ENCODE measurements at places on chromosomes 6 and 20.

DNA sequence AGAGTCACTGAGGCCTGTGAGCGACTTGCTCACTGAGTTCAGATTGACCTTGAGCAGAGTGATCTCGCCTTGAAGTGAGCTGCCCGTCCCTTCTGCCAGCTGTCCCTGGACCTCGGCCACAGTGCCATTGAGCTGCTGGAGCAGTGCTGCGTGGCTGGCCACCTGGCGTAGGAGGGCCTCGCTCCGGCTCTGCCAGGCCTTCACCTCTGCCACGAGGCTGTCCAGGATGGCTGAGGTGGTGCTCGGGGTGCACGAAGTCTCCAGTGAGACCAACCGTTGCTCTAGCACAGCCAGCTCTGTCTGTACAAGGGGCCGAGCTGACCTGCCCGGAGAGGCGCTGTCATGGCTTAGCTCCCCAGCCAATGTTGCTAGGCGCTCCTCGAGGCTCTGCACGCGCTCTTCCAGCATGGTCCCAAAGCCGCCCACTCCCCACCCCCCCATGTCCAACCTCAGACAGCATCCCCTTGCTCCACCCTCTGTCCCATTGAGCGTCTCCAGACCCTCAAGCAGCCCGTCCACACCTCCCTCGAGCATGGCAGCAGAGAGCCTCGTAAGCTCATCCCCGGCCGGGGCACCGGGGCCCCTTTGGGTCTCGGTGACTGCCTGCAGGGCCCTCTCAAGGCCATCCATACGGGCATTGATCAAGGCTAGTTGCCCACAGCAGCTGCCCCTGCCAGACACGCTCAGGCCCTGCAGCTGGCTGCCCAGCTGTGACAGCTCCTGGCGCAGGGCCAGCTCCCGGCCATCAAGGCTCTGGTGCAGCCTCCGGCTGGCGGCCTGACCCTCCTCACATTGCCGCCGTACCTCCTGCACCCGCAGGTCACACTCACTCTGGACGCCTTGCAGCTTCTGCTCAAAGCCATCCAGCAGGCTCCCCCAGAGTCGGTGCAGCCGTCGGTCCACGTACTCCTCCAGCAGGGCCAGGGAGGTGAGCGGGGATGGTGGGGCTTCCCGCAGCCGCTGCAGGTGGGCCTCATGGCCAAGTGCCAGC is 4.6 kb downstream of the EMILIN3 start:
- DNase-seq: no peak
- no peak overlapping the region for H3K4me3 ChIP-seq
- H3K27ac ChIP-seq: no peak overlapping the region
- H3K4me1 ChIP-seq: no peaks in the 10 kb centered on the region

GRCh38 chr6:142947714-142948480 is 2.9 kb upstream of the HIVEP2 start:
- H3K4me1 ChIP-seq: peaks cover 11% of the 10 kb centered on the region
- no peak for DNase-seq
- H3K27ac ChIP-seq: peak overlapping the region; percentile 98
- H3K36me3 ChIP-seq: no peaks in the 10 kb centered on the region
- no peaks in the 10 kb centered on the region for H3K27me3 ChIP-seq

- no peaks in the 10 kb centered on the region for H3K27me3 ChIP-seq
- no peak for DNase-seq
- H3K36me3 ChIP-seq: peaks cover 14% of the 10 kb centered on the region
- H3K27ac ChIP-seq: no peak overlapping the region
- H3K4me1 ChIP-seq: no peaks in the 10 kb centered on the region
Observed at GRCh38 chr20:61976644-61977418, 88.8 kb downstream of the TAF4 start.

- DNase-seq: peak; percentile 44
- no peak overlapping the region for H3K4me3 ChIP-seq
- H3K36me3 ChIP-seq: peaks cover 2% of the 10 kb centered on the region
- no peaks in the 10 kb centered on the region for H3K27me3 ChIP-seq
- H3K27ac ChIP-seq: peak overlapping the region; percentile 41
Observed at GRCh38 chr20:17992224-17992637, 23.4 kb downstream of the MGME1 start.

GRCh38 chr6:56851541-56852259 is 103.2 kb upstream of the BEND6 start:
- H3K4me3 ChIP-seq: peak overlapping the region; percentile 100
- H3K4me1 ChIP-seq: peaks cover 26% of the 10 kb centered on the region
- DNase-seq: peak; percentile 89
- peak overlapping the region; percentile 82 for H3K27ac ChIP-seq

DNA sequence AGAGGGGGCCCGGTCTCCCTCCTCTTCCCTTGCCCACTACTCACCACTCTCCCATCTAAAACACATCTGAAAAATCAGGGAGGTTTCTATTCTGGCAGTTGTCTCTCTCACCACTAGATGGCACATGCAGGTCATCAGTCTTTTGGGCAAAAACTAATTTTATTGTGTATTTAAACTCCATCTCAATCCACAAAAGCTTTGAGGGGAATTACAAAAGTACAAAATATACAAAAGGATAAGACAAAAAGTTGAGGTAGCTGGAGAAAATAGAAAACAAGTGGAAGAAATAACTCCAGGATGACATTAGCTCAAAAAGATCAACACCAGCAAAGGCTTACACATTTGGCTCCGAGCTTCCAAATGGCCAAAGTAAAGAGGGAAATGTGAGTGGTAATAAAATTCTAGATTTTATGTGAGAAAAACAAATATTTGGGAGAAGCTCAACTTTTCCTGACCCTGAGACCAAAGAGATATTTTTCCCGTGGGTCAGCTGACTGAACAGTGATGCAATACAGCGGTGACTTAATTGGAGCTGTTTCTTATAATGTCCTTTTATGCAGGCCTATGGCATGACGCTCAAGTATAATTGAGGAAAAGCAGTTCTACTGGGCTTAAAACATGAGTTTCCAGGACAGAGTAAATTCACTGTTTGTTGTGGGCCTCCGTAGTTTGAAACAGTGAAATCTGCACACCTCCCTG is 79.8 kb upstream of the CHD6 start:
- no peak for DNase-seq
- no peaks in the 10 kb centered on the region for H3K36me3 ChIP-seq

- H3K27me3 ChIP-seq: no peaks in the 10 kb centered on the region
- no peak overlapping the region for H3K27ac ChIP-seq
- no peaks in the 10 kb centered on the region for H3K36me3 ChIP-seq
Observed at GRCh38 chr20:39309458-39309857, 347.3 kb downstream of the DHX35 start.

GRCh38 chr6:144145541-144145940 is 4.8 kb upstream of the STX11 start:
- H3K4me3 ChIP-seq: no peak overlapping the region
- no peaks in the 10 kb centered on the region for H3K27me3 ChIP-seq
- H3K27ac ChIP-seq: no peak overlapping the region
- H3K36me3 ChIP-seq: no peaks in the 10 kb centered on the region

DNA sequence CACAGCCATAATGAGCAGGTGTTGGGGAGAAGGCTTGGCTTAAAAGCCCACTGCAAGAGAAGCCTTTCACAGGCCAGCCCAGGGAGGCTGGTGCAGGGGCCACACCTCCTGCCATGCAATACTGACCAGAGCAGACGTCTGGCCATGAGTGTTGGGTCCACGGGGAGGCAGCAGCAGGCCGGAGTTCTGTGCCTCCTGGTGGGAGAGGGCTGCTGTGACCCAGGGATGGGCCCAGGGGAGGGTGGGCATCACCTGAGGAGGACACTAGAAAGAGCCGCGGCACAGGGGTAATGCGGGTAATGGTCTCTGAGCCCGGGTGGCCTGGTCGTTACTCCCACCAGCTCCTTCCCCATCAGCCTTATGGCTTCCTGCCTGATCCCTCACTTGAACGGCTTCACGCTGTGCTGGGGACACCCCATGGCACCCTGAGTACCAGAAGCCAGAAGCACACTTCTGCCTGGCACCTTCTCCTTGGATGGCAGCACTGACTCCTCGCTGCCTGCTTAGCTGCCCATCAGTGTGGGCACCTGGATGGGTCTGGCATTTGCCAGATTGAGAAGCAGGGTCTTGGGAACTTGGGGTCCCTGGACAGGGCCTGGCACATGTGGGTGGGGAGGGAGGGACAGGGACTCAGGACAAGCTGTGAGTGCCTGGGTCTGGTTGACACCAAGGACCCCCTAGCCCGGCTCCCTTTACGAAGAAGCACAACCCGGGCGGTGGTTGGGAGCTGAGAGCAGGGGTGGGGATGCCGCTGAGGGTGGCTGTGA is 108.8 kb downstream of the ASXL1 start:
- no peak overlapping the region for H3K27ac ChIP-seq
- DNase-seq: no peak
- no peaks in the 10 kb centered on the region for H3K27me3 ChIP-seq
- H3K36me3 ChIP-seq: no peaks in the 10 kb centered on the region
- H3K4me3 ChIP-seq: no peak overlapping the region
- H3K4me1 ChIP-seq: no peaks in the 10 kb centered on the region

DNA sequence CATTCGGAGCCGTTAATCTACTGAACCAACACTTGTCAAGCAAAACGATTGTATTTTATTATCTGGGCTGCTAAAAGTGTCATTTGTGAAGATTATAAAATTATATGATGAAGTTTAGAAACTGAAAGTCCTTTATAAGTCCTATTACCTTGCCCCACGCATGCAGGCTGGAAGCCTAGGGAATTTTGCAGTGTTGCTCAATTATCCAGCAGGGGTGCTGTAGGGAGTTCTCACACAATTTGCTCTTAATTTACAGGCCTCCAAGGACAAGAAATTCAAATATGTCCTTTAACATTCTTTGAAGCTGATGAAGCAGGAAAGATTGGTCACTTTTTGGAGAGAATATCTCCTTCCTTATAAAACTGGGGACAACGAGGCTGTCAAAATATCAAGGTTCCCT is 368.9 kb downstream of the LMBRD1 start:
- H3K36me3 ChIP-seq: no peaks in the 10 kb centered on the region
- no peak for DNase-seq
- no peaks in the 10 kb centered on the region for H3K27me3 ChIP-seq
- no peak overlapping the region for H3K4me3 ChIP-seq
- H3K4me1 ChIP-seq: no peaks in the 10 kb centered on the region
- no peak overlapping the region for H3K27ac ChIP-seq

- no peak for DNase-seq
- no peaks in the 10 kb centered on the region for H3K27me3 ChIP-seq
- H3K36me3 ChIP-seq: peaks cover 3% of the 10 kb centered on the region
- peaks cover 66% of the 10 kb centered on the region for H3K4me1 ChIP-seq
Observed at GRCh38 chr6:15312500-15312899, 66.6 kb downstream of the JARID2 start.

All from GM12878 (cell line).